ENCODE measurements at places on chromosomes 2 and 18.

DNA sequence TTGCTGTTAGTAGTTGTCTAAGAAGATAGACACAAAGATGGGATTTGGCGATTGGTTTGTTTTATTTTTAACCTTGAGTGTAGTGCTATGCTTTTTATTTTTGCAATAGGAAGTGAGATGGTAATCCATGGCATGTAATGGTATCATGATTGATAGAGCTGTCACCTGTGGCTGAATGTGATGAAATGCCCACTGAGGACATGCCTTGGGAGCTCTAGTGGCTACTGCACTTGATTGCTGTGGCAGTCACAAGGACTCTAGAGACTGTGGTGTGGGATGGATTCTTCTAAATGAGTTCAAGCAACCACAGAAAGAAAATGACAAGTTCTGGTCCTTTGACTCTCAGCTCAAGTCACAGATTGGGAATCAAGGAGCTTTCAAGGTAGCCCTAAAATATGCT lies 139.4 kb downstream of the CYRIA start:
- no peak for DNase-seq

GRCh38 chr18:11429876-11430275 lies 179.5 kb upstream of the SLC35G4 start:
- no peak for DNase-seq

GRCh38 chr2:11896386-11896785 lies 150.0 kb downstream of the LPIN1 start:
- no peak for DNase-seq

DNA sequence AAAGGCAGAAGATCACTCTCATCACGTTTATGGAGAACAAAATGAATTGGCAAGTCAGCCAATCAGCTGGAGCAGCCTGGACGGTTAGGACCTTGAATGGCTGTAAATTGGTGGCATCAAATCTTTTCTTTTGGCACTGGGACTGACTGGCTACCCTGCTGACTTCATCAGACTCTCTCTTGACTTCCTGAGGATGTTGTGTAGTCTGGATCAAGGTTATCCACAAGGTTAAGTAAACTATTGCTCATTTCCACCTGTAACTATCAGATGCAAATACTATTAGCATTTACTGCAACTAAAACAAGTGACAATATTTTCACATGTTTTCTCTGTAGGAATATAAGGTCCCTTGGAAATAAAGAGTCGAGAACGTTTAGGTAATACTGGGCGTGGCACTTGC lies 134.3 kb upstream of the RASGRP3 start:
- DNase-seq, result no peak

DNA sequence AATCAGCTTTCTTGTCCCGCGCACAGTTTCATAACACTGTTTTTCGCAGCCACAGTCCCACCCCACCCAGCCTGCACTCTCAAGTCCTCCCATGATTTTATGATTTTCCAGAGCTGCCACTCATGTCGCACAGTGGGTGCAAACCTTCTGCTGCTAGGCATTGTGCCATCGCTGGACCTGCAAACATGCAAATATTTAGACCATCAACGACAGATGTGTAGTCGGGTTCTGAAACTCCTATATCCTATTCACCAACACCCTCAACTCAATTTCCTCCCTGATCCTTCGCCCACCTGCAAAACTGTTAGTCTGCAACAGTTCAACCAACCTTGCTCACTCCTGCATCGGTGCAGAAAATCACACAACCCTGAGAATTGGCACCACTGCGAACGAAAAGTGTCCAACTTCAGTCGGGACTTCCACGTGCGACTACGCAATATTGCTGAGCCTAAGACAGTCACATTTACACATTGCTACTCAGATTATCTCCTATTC lies 871 bp upstream of the ALS2 start:
- DNase-seq, result peak; percentile 52

GRCh38 chr18:75208836-75209128 lies 157 bp downstream of the PTGR3 start:
- DNase-seq, result no peak

DNA sequence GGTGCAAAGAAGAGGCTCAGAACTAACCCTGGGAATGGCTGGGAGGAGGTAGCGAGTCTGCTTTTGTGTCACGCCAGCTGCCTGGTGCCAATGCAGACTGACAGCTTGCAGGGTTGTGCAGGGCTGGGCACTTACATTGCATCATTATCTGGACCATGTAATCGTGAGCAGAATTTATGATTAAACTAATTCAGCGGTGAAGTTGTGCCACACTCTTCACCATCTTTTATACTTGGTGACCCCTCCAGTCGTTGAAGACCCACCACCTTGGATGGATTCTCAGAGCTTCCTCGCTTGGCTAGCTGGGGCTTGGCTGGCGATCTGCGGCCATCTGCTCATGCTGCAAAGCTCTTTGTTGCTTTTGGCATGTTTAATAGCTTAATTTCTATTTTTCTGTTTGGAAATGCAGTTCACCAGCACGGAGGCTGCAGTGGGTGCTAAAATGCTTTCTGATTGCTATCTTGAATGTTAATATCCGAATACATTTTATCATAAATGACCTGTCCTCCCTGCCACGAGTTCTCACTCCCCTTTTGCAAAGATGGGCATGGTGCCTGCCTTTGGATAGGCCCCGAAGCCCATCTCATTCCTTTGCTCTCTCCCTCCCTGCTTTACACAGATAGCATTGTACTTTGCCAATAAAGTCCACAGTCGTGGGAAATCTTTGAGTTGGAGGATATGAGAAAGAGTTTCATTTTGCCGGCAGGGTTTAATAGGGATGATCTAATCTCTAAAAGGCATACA lies 188.2 kb downstream of the PRKCE start:
- no peak for DNase-seq

DNA sequence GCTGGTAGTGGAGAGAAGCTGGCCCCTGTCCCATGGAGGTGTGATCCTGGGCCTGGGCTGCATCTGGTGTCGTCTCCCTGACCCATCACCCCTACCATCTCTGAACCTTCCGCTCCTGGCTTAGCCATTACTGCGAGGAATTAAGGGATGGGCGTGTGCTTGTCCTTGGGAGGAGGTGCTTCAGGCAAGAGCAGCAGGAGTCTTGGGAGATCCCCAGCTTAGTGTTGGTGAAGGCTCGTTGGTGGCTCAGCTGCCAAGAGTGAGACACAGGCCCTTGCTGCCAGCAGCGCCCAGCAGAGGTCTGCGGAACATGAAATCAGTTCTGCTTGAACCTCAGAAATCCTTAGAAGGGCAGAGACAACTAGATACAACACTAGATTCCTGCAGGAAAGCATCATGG lies 59.9 kb upstream of the TGFA start:
- DNase-seq, result no peak

DNA sequence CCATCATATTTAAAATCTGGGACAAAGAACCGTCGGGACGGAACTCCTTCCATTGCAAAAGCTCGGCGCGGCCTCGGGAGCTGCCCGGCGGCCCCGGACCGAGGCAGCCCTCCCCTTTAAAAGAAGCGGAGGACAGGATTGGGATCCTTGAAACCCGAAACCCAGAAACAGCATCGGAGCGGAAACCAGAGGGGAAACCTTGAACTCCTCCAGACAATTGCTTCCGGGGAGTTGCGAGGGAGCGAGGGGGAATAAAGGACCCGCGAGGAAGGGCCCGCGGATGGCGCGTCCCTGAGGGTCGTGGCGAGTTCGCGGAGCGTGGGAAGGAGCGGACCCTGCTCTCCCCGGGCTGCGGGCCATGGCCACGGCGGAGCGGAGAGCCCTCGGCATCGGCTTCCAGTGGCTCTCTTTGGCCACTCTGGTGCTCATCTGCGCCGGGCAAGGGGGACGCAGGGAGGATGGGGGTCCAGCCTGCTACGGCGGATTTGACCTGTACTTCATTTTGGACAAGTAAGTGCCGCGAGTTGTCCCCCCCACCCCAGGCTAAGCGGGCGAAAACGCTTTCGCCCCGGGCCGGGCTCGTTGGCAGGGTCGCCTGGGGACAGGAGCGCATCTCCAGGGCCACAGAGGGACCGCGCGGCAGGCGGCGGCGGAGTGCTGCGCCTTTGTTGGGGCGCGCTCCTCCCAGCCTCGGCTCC lies at the start of gene ANTXR1:
Gene ANTXR1 (plus strand): TSS at position 38 of the 698 bp plus-strand sequence. CDS start 321 bp downstream, at position 359.
- DNase-seq, result peak; percentile 43

DNA sequence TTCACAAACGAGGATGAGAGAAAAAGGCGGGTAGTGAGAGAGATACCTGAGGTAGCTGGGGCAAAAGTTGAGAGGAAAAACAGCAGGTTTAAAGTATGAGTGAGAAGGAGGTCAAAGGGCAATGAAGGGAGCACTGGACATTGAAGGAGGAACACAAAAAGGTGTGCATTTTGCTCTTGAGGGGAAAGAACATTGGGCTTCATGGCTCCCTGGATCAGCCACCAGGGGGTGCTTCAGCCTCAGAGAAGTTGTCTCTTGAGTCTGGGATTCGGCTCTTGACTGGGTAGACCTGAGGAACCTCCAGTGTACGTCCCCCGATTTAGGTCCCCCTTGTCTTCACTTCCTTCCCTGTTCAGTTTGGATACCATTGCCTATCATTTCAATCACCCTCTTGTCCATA lies 128.5 kb downstream of the RAPGEF4 start:
- peak; percentile 48 for DNase-seq
